ENCODE measurements at places on chromosomes 12 and 14.

DNA sequence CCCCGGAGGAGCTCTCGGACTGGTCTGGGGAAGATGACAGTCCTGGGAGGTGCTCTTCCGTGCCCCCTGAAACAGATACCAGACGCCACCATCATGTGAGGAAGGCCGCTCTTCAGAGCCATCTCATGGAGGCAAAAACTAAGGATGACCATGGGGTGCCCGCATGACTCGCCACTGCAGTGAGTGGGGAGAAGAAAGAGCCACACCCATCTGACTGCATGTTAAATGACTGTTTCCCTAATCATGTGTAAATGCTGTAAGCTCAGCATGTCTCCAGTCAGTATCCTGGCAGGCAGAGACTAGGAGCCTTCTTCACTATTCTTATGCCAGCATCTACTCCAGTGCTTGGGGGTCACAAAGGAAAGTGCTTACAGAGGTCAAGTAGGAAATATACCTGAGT is 4.0 kb downstream of the STON2 start:
- no peak for DNase-seq

- DNase-seq, result no peak
Measured at GRCh38 chr14:22517117-22517720, 71.8 kb downstream of the DAD1 start.

- no peak for DNase-seq
Measured at GRCh38 chr12:101759396-101760047, 20.3 kb upstream of the SYCP3 start.

DNA sequence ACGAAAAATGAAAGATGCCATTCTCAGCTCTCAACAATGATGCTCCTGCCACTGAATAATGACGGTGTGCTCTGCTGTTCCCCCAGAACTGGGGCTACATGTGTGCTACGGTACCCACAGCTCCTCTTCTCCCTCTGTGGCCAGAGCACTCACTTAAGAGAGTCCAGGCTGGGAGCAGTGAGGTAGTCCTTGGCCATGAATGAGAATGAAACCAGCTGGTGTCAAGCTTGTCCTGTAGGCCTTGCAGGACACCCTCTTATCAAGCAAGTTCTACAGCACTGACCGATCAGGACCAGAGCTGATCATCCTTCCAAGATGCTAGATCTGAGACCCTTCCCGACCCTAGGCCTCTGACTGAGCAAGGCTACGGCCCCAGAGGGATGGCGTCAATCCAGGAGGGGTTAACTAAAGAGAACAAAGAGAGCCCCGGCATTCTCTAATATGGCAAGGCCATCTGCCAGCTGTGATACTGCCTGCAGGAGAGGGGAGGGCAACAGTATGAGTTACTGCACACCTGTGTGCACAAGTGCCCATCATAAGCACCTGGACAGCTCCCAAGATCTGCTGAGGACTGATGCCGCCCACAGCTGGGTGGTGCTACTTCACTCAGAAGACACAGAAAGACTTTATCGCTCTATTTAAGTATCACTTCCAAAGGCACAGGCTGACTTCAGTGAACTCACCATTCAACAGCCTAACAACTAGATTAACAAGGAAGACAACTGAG is 30.5 kb downstream of the APPL2 start:
- no peak for DNase-seq

- peak; percentile 84 for DNase-seq
Measured at GRCh38 chr14:85533023-85533860, 3.3 kb downstream of the FLRT2 start.

- no peak for DNase-seq
Measured at GRCh38 chr14:49982501-49982951, 89.6 kb downstream of the ARF6 start.
